CD4-positive, alpha-beta T cell treated with Interleukin-17A for 1 hour (primary cell): ENCODE measurements at places on chromosomes 1 and 21.

GRCh38 chr1:2564815-2565374, 8.7 kb downstream of the TNFRSF14 start:
- DNase-seq, result no peak

GRCh38 chr1:209405183-209405814, 178.2 kb upstream of the CAMK1G start:
- DNase-seq, result no peak

- no peak for DNase-seq
Observed at GRCh38 chr1:24319962-24320361, 805 bp downstream of the GRHL3 start.

DNA sequence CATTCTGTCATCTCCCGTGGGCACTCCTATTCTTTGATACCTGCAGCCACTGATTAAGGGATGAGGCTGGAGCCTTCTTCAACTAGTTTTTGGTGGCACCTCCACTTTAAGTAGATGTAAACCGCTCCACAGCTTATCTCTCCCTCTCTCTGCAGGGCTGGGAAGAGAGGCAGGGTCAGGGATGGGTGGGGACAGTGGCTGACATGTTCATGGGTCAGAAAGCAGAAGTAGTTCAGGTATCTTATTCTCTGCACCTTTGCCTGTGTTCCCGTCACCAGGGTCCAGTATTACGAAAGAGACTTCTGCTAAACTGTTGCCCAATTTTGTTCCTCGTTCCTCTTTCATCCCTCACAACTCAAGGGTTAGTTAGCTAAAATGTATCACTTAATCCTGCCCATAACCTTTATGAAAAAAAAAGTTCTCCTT, 51.7 kb upstream of the EDEM3 start:
- DNase-seq, result peak; percentile 18

GRCh38 chr1:236489710-236490377, 33.9 kb upstream of the LGALS8 start:
- peak; percentile 50 for DNase-seq

DNA sequence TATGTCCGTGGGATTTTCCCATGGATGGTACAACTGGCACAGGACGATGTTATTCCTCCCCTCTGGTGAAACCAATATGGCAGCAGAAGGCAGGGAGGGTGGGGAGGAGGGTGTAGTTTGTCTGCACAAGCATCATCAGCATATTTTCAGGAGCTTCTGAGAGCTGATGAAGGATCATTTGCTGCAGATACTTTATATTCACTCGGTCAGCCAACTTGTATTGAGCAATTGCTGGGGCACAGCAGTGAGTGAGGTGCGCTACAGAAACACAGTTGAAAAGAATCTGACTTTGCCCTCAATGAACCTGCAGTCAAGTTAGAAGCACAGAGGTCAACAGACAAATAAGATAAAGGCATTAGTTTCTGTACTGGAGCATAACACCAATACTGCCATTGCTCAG, 13.0 kb downstream of the PKP1 start:
- DNase-seq, result no peak
